ENCODE measurements at places on chromosomes 2 and 18.

- no peak for DNase-seq
These were observed 135.7 kb upstream of the EPC2 start for GRCh38 chr2:148508878-148509287.

DNA sequence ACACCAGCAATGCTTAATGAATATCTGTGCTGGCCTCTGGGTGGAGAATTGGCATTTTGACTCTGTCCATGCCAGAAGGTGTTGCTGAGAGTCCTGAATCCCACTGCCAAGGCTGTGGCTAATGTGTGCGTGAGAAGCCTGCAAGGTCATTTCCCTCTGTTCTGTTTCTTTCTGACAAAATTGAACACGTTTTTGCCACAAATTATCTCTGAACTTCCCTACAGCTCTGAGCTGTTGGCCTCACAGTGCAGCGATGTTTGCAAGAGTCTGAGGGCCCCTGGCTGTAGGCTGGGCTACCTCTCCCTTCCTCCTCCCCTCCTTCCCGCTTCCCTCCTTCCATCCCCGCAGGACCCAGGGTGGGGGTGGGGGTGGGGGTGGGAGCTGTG, 154.1 kb upstream of the HS6ST1 start:
- no peak for DNase-seq

GRCh38 chr2:86134709-86135108, 28.7 kb downstream of the PTCD3 start:
- no peak for DNase-seq

DNA sequence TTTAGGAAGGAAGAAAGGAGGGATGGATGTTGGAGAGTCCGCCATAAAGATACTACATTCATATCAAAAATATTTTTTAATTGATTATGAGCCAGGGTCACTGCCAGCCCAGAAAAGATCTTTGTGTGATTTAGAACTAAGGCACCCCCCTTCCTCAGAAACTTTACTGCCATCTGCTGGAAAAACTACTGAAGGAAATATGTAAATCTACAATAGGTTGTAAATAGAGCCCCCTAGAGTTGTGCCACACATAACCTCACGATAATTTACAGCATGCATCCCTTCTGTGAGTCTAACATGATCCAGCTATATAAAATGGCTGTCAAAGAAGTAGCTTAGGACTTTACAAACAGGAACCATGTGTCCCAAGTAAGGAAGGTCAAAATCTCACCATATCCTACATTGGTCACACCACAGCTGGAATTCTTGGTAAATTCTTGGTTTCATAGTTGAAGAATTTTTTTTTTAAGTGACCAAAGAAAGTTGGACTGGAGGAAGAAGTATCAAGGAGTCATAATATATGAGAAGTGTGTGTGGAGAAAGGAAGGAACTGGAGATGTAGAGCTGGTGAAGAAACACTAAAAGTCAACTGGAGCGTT, 152.5 kb downstream of the CYP26B1 start:
- DNase-seq: no peak

- no peak for DNase-seq
These were observed 41.6 kb downstream of the FN1 start for GRCh38 chr2:215394102-215394805.

- DNase-seq: no peak
These were observed 818.1 kb upstream of the SOX11 start for GRCh38 chr2:4873876-4874593.

- no peak for DNase-seq
These were observed 38.4 kb downstream of the ADAM17 start for GRCh38 chr2:9517118-9517782.

DNA sequence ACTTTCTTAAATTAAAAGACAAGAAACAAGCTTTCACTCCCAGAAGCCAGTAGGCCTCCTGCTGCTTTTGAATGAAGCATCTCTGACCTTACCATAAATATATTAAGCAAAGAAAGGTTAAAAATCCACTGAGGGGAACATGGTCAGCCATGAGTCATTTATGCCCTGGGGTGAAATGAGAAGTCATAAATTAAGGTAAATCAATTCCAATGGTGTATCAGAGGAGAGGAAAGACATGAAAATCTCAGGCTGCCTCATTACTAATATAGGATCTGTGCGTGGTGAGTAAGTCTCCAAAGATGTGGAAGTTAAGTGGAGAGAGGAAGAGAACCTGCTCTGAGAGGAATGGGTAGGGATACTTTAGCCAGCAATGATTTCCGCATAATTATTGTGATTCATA, 292.3 kb upstream of the CHAC2 start:
- DNase-seq: no peak

DNA sequence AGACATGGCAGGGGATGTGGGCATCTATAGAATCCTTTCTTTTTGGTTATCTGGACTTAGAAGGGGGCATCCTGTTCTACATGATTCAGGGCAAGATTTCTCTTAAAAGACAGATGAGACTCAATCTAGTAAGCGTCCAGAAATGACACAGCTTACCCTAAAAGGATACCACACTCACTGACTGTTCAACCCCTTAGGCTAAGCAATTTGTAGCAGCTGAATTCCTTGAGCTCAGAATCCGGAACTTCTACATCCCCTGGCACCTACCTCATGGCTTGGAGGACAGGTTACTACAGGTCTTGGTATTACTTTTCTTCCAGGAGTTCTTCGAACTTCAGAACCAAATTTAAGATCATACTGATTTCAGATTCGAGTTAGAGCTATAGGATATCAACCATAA, 138.4 kb downstream of the LAMA3 start:
- no peak for DNase-seq

DNA sequence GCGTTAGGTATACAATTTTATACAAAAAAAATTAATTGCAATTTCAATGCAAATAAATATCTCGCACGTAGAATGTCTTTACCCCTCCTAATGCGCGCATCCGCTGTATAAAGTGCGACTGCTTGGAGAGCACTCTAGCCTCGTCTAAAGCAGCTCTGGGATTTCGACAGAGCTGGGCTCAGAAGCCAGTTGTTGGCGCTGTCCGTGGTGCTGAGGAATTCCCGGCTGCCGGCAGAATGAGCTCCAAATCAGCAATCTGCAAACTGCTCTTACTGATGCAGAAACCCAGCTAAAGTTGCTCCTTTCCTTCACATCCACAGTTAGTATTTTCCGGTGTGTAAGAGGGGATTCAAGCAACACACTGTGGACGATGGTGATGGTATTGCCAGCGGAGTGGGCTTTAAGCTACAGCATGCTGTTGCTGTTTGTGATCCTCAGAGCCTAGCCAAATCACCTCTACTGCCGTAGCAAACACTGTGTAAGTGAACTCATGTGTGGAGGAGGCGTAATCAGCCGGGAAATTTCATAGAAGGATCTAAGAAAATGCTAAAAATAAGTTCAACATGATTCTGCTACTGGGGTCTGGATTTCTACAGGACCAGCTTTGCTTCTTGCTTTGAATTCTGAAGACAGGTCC, at the start of gene VWC2L:
TSS of gene VWC2L (plus strand) at position 137 of the 637 bp plus-strand sequence. CDS start 3,140 bp downstream, outside the sequence.
- peak; percentile 28 for DNase-seq

- DNase-seq: no peak
These were observed 46.4 kb downstream of the UXS1 start for GRCh38 chr2:106147665-106148064.

- no peak for DNase-seq
These were observed 1.1 kb downstream of the SLC4A1AP start for GRCh38 chr2:27664622-27665363.

DNA sequence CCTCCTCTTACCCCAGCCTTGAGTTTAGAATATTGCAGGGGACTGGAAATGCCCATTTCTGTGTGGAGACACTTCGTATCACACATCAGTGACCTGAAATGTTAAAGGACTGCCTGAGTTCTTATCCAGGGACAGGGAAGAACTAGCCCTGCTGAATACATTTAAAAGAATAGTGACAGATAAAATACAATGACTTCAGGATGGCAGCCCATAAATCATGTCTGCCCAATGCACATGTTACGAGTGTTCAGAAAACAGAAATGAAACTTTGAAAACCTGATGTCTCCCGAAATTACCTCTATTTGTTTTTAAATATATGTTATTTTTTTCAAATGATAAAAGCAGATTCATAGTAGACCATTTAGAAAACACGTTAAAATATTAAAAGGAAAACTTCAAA, 22.3 kb upstream of the RAB12 start:
- no peak for DNase-seq

Measured in GM10248 (cell line).